DMS79 (cell line): ENCODE measurements at places on chromosomes 6 and 20.

GRCh38 chr20:2244993-2245392 is 50.8 kb upstream of the TGM3 start:
- no peak for DNase-seq

DNA sequence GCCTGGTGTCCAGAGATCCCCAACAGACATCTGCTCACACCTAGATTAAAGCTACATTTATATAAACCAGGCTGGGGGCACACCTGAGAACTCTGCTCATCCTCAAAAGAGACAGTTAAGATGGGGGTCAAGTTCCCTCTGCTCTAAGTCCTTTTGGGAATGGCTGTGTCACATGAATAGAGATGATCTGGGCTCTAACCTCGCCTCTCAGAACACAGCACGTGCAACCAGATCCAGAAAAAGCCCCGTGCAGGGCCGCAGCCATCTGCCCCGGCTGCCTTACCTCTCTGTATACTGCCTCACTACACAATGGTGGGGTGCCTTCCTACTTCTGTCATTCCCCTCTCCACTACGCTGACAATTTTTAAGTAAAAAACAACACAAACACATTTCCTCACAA is 5.9 kb downstream of the MTCH1 start:
- DNase-seq, result no peak

- DNase-seq, result no peak
Measured at GRCh38 chr6:52725535-52726192, 37.6 kb downstream of the GSTA2 start.

DNA sequence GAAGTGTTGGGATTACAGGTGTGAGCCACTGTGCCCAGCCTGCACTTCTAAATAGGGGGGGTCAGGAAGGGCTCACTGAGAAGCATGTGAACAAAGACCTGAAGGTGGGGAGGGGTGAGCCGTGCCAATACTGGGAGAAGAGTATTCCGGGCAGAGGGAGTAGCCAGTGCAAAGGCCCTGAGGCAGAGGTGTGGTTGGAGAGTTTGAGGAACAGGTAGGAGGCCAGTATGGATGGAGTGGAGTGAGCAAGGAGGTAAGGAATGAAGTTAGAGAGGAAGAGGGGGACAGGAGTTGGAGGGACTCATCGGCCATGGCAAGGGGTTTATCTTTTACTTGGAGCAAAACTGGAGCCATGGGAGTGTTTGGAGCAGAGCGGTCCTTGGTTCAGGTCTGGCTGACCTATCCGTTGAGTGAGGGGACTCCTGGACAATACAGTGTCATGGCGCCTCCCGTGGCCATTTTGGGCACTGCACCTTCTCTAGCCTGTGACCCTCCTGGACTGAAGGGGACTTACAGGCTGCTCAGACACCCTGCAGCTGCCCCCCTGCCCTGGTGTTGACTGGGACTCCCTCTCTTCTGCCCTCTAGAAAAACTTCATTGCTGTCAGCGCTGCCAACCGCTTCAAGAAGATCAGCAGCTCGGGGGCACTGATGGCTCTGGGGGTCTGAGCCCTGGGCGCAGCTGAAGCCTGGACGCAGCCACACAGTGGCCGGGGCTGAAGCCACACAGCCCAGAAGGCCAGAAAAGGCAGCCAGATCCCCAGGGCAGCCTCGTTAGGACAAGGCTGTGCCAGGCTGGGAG is 12.1 kb downstream of the FOXS1 start:
- no peak for DNase-seq

DNA sequence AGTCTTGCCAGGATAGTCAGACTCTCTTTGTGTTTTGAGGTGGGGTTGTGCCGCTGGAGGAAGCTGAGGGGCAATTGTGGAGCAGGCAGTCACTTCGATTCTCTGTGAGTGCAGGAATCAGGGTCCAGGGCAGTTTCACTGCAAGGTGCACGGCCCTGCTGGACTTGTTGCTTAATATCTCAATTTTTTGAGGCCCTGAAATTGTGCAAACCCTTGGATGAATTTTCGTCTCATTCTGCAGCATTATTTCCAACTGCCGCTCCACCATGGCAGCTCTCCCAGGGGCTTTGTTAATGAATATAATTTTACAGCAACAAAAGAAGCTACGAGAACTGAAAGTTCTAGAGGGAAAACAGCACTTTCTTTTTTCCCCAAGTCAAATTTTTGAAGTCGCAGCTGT is 531.9 kb downstream of the QKI start:
- no peak for DNase-seq

DNA sequence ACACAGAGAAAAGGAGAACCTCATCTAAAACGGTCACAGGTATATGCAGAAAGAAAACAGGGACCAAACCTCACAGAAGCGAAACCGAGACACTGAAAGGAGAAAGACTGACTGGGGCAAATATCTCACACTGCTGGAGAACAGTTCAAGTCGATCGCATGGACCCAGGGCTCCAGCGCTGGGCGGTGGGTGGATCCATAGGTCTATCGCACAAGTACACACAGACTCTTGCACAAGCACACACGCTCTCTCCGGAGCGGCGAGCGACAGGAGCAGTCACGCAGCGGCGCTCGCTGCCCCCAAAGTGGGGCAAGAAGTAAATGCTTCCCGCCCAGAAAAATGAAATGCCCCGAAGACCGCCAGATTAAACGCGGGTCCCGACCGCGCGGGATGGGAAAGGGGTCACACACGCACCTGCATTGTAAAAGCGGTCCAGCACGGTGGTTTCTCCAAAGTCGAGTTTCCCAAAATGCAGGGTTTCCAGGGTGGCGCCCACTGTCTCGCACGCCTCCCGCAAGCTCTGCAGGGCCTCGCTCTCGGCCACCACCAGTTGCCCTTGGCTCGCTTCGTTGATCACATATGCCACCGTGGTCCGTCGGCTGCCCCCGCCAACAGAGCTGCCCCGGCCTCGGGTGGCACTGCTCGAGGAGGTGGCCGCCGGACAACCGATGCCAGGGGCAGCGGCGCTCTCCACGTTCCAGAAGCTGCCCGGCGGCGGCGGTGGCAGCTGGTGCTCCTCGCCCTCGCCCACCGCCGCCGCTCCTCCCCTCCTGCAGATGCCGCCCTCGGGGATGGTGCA is 782 bp downstream of the MAP3K5 start:
- peak; percentile 16 for DNase-seq

DNA sequence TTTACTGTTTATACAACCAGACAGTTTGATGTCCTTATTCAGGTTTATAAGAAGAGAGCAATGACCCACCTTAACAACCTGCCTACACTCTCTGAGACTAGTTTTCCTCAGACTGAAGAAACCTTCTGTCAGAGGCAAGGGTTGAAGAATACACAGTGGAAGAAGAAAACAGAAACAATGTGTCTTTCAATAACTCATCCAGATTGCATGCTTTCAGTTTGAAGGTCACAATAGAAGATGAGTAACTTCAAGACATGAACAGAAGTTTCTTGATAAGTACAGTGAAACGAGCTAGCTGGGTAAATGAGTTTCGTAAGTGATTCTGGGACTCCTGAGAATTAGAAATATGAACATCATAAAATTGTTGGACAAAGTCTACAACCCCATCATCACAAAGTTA is 141.7 kb downstream of the STXBP5 start:
- DNase-seq, result no peak

- no peak for DNase-seq
Measured at GRCh38 chr20:4904127-4904860, 97.0 kb downstream of the SLC23A2 start.

DNA sequence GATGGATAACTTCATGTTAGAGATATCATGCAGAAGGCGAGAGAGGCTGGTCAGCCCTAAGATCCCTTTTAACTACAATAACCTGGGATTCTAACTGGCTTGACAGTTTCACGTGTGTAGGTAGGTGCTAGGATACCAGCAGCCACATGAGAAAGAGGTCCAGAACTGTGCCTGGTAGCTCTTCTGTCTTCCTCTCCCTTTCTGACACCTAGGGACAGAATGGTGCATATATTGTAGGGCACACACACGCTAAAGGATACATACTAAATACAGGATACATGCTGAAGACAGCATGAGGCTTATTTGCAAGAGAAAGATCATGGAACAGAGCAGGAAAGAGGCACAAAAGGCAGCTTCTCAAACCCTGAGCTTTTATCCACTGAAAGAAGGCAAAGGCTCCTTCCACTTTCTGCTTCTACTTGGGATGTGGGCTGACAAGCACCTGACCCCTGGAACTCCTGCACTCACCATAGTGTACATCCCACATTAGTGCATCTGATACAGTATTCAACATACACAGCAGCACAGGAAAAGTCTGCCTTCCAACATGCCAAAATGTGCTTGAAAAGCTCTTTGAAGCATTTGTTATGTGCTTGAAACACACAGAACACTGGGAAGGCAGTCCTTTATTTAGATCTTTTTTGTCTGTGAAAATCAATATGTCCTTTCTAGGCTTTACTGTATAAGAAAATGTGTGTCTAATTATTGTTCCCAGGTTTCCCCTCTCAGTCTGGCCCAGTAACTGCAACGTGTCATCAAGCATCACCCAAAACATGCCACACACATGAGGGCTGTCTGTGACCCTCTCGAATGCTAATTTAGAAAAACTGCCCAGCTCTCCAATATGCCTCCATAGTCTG is 3.2 kb downstream of the SLC22A23 start:
- no peak for DNase-seq

DNA sequence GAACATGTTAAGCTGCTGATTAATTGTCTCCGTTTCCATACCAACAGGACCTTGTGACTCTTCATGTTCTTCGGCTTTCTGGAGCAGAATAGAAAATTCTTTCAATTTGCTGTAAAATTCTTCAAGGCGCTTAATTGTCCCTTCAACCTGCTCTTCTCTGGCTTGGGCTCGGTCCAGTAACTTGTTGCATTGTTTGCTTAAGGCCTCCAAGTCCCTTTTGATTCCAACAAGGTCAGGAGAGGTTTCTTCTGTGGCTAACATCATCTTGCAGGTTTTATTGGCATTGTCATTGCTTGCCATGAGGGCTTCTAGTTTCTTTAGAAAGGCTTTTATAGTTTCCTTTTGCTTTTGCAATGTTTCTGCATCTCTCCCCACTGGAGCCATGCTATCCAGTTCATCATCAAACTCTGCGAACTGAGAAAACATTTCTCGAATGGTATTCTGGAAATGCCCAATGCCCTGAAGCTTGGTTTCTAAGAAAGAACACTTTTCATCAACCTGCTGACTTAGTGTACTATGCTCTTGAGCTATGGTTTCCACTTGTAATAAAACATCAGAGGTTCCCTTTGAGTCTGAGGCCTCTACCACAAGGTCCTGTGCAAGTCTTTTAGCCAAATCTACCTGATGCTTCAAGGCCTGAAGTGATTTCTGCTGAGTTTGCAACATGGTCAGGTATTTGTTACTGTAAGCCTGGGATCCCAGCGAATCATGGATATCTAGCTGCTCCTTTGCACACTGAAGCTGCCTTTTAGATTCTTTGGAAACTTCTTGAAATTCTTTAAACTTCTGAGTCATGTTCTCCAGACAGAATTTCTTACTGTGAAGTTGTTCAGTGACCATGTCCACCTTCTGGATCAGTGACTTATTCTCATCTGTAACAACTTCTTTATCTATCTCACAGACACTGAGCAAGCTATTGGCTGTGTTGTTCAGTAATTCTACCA is 90.2 kb downstream of the DST start:
- peak; percentile 21 for DNase-seq

DNA sequence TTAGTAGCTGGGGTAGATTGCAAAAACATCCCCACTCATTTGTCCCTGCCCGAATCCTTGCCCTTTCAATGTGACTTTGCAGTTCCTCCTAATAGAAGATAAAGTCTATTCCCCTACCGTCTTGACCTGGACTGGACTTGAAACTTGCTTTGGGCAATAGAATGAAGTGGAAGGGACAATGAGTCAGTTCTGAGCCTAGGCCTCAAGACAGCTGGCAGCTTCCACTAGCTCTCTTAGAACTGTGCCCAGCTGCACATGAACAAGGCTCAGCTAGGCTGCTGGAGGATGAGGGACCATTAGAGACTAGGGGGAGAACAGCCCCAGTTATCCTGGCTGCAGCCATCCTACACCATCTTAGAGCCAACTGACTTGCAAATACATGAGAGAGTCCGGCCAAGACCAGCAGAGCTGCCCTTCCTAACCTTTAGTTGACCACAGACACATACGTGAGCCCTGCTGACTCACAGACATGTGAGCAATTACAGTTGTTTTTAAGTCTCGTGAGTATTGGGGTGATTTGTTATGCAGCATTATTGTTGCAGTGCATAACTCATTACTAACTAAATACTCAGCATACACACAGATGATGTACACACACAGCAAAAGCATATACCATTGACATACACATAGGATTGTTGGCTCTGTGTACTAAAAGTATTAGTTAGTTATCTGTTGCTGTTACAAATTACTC is 105.5 kb downstream of the DHX35 start:
- DNase-seq, result no peak

DNA sequence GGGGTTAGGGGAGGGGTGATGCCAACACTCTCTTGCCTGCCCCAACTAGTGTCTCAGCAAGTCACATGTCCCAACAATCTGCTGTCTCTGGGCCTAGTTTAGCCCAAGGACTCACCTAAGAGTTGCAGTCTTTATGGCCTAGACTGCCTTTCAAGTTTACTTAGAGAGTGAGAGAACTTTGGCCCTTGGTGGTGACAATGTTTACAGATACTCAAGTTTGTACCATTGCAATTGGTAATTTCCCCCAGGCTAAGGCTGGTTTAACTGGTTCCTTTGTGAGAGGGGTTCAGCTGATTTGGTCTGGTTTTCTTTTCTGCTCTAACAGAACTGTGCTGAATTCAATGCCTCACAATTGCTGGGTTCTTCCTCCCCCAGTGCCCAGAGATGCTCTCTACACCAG is 1279.9 kb upstream of the EYS start:
- no peak for DNase-seq

- DNase-seq, result no peak
Measured at GRCh38 chr6:115908906-115909559, 151.7 kb downstream of the FRK start.

DNA sequence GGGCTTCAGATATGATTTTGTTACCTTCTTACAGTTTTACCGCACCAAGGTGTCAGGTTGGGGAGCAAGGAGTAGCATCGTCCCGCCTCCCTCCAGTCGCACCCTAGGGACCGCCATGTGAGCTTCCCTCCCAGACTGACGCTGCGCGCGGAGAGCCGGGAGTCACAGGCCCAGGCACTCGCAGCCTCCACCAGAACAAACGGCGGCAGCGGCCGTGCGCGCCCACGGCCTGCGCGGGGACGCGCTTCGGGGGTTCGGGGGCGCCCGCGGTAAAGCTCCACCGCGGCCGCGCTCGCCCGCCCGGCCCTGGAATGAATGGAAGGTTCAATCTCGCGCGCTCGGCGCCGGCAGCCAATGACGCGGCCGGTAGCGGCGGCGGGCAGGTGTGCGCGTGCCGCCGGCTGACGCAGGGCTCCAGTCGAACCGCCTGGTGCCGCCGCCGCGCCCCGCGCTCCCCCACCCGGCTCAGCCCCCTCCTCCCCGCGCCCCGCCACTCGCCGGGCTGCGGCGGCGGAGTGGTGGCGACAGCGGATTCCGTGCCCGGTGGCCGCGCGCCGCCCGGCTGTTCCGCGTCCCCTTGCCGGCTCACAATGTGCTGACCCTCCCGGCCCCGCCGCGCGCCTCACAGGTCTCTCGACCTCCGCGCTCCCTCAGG is 16.5 kb upstream of the LIN28B start:
- DNase-seq, result no peak

GRCh38 chr6:119330520-119331113 is 18.9 kb downstream of the MAN1A1 start:
- DNase-seq, result no peak

DNA sequence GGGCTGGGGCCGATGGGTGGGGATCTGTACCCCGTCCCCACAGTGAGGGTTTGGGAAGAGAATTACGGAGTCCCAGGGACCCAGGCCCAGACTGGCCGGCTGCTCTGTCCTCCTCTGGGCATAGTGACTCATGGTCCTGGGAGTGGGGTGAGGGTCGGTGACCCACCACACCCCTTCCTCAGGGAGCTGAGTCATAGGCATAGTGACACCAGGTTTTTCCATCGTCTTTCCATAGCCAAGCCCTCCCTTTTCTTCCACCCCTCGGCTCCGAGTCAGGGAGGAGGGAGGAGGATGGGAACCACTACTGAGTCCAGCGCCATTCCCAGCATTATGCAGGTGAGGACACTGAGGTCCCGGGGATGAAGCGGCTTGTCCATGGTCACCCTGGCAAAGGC is 8.9 kb downstream of the CYP21A2 start:
- DNase-seq, result no peak
